ENCODE measurements at places on chromosomes 5 and 9. TPM values are rescaled to one million over a fixed set of nuclear protein-coding genes. Genes with fewer than 3 reads are reported as not detected.

DNA sequence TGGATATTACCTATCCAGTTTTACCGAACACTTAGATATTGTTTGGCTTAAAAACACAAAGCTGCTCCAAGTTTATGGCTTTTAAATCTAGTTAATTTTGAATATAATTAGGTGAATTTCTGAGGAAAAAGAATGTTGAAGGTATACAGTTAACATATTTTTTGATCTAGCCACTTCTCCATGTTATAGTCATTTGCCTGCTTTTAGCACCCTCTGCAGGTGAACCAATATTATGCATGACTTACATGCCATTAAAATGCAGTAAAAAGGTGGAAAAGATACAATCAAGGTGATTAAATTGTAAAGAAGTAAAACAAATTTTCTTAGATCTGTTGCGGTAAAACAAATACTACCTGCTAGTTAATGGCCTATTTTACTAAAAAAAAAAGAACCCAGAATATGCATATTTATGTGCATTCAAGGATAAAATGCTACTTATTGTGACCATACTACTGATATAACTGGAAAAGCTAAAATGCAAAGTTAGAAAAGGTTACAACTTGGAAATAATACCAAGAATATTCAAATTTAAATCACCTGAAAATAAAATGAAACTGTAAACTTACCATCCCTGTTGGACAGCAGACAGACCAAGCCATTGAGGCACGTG is 132.1 kb downstream of the AP3B1 start:
- peak; percentile 18 for DNase-seq

- DNase-seq: peak; percentile 68
Measured at GRCh38 chr9:36873247-36873875, 160.7 kb downstream of the PAX5 start.

DNA sequence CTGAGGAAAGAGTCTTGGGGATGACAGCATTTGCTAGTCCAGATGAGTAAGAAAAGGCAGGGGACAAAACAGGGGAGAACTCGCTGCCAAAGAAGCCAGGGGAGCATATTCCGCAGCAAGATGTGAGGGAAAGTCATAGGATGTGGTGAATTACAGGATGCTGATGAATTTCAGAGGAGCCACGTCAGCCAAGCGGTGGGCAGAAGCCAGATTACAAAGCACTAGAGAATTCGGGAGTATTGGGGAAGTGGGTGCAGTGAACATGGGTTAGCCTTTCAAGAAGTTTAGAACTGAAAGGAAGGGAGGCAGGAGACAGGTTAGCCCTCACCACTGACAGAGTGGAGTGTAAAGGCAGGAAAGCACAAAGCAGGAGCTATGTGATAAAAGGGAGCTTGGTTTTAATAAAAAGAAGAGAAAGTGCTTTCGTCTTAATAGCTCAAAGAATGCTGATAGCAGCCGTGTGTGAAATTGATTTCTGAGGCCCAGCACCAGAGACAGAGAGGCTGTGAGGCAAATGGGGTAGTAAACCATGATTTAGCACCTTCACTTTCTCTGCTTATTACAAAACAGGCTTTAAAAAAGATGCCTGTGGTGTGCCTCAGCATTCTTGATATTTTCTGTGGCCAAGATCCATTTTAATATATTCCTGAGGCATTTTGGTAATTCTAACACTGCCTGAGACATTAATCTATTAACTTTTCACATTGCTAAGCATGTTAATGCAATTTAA is 16.9 kb downstream of the ADAMTSL1 start:
- DNase-seq: peak; percentile 97

- DNase-seq: peak; percentile 10
Measured at GRCh38 chr5:168135897-168136296, 155.5 kb upstream of the WWC1 start.

GNAQ gene
- total RNA-seq: 20.6 TPM

RALGDS gene
- total RNA-seq: 11.9 TPM
